ENCODE measurements at places on chromosomes 4 and X.

GRCh38 chrX:82945332-82945731 is 562.8 kb upstream of the POU3F4 start:
- DNase-seq = no peak
- no peak overlapping the region for H3K4me3 ChIP-seq

- H3K27ac ChIP-seq = no peak overlapping the region
- no peaks in the 10 kb centered on the region for H3K36me3 ChIP-seq
- DNase-seq = no peak
- no peaks in the 10 kb centered on the region for H3K27me3 ChIP-seq
Observed at GRCh38 chr4:126859314-126859713, 773.4 kb upstream of the INTU start.

DNA sequence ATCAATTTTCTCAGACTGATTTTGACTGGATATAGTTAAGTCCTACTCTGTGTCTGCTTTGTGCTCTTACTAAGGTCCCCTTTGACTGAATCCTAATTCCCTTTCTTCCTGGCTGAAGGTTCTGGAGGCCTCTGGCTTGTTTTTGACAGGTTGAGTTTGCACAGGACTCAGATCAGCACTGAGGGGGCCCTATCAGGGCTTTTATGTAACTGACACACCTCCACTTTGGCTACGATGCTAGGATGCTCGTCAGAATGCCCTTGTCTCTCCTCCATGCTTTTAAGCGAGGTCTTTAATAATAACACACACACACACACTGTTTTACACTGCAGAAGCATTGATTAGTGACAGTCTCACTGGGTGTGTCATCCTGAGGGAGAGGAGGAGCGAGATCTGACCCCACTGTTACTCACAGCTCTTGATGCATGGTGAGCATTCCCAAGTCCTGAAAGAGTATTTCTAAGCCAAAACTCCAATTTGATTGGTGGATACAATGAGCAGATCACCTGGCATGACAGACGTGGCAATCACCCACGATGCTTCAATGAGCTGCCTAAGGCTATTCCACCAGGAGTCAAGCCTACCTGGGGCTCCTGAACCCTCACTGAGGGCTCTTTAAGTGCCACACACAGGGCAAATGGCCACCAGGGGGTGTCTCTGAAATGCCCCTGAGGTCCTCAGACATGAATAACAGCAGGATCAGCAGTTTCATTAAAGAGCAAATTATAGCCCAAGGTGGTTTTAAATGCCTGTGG is 130.4 kb upstream of the CPEB2 start:
- H3K27me3 ChIP-seq = no peaks in the 10 kb centered on the region
- H3K4me1 ChIP-seq = no peaks in the 10 kb centered on the region
- DNase-seq = no peak
- H3K36me3 ChIP-seq = no peaks in the 10 kb centered on the region
- no peak overlapping the region for H3K27ac ChIP-seq

- no peaks in the 10 kb centered on the region for H3K4me1 ChIP-seq
- no peak overlapping the region for H3K4me3 ChIP-seq
- DNase-seq = no peak
- H3K36me3 ChIP-seq = no peaks in the 10 kb centered on the region
- no peak overlapping the region for H3K27ac ChIP-seq
Observed at GRCh38 chr4:165355900-165356300, 22.9 kb upstream of the CPE start.

GRCh38 chrX:40166582-40166981 is 68.8 kb upstream of the BCOR start:
- no peak overlapping the region for H3K4me3 ChIP-seq
- peak overlapping the region; percentile 96 for H3K27ac ChIP-seq
- H3K36me3 ChIP-seq = no peaks in the 10 kb centered on the region
- H3K4me1 ChIP-seq = peaks cover 43% of the 10 kb centered on the region

DNA sequence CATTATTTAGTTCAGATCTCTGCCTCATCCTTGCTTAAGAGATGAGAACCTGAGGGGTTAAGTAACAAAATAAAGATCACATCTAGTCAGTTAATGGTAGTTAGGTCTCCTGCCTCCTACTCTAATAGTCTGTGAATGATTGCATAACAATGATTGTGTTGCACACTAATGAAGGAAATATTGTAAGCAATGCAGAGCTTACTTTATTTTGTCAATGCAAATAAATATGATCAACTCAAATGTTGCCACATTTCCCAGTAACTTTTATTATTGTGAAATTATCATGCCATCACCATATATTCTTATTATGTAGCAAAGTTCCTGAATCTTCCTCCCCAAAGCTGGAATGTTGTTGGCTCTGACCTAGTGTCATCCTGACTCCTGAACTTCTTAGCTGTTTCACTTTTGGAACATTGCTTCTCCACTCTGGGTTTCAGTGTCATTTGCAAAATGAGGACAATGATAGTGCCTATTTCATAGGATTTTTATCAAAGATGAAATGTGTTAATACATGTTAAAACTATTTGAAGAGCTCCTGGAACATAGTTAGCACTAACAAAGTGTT is 17.0 kb upstream of the GABRA4 start:
- peaks cover 6% of the 10 kb centered on the region for H3K4me1 ChIP-seq
- no peak overlapping the region for H3K27ac ChIP-seq

GRCh38 chr4:133323670-133324069 is 174.6 kb downstream of the PCDH10 start:
- H3K27me3 ChIP-seq = no peaks in the 10 kb centered on the region
- H3K27ac ChIP-seq = no peak overlapping the region
- no peaks in the 10 kb centered on the region for H3K36me3 ChIP-seq
- no peak overlapping the region for H3K4me3 ChIP-seq

GRCh38 chrX:122421434-122422121 is 762.5 kb upstream of the GRIA3 start:
- H3K4me3 ChIP-seq = no peak overlapping the region
- no peaks in the 10 kb centered on the region for H3K36me3 ChIP-seq
- no peak for DNase-seq
- no peak overlapping the region for H3K27ac ChIP-seq
- no peaks in the 10 kb centered on the region for H3K4me1 ChIP-seq
- no peaks in the 10 kb centered on the region for H3K27me3 ChIP-seq

- H3K36me3 ChIP-seq = no peaks in the 10 kb centered on the region
- H3K4me3 ChIP-seq = no peak overlapping the region
- DNase-seq = no peak
- peaks cover 9% of the 10 kb centered on the region for H3K4me1 ChIP-seq
Observed at GRCh38 chr4:173121076-173121561, 47.5 kb upstream of the GALNT7 start.

- H3K4me3 ChIP-seq = peak overlapping the region; percentile 99
- peak overlapping the region; percentile 99 for H3K27ac ChIP-seq
- no peaks in the 10 kb centered on the region for H3K36me3 ChIP-seq
- no peaks in the 10 kb centered on the region for H3K27me3 ChIP-seq
- no peaks in the 10 kb centered on the region for H3K4me1 ChIP-seq
Observed at GRCh38 chr4:55398461-55398860, 2.7 kb downstream of the TMEM165 start.

GRCh38 chr4:165398570-165398969 is 19.8 kb downstream of the CPE start:
- H3K36me3 ChIP-seq = no peaks in the 10 kb centered on the region
- H3K4me3 ChIP-seq = no peak overlapping the region
- no peak for DNase-seq

- H3K36me3 ChIP-seq = no peaks in the 10 kb centered on the region
- no peak overlapping the region for H3K4me3 ChIP-seq
- H3K4me1 ChIP-seq = no peaks in the 10 kb centered on the region
Observed at GRCh38 chr4:132396636-132397035, 752.5 kb upstream of the PCDH10 start.

- DNase-seq = no peak
- no peak overlapping the region for H3K4me3 ChIP-seq
- no peak overlapping the region for H3K27ac ChIP-seq
Observed at GRCh38 chrX:148938348-148938747, 437.9 kb downstream of the AFF2 start.

- no peaks in the 10 kb centered on the region for H3K36me3 ChIP-seq
- no peak within 1 kb of the TSS for H3K4me3 ChIP-seq
- no peak for DNase-seq
- H3K4me1 ChIP-seq = no peaks in the 10 kb centered on the region
- H3K27ac ChIP-seq = no peak within 1 kb of the TSS
- H3K27me3 ChIP-seq = no peaks in the 10 kb centered on the region
Observed at GRCh38 chrX:45200741-45201234, at the start of gene DIPK2B. DIPK2B (minus strand) TSS chrX:45200876; CDS start chrX:45200826, 50 bp downstream.

DNA sequence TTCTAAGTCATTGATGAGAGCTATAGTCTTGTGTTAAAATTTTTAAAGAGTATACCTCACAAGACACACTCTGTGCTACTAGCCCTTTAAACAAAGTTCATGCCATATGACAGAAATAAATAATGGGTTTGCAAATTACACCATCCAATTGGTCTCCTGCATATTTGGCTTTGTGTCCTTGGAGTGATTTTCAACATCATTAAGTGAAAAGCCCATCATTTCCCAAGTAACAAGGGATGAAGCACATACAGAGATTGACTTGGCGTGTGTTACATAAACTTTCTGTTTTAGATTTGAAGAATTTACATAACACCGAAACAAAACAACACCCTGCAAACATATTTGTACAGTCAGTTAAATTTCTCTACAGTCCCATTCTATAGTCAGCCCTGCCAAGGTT is 216.9 kb upstream of the NEIL3 start:
- DNase-seq = no peak
- no peak overlapping the region for H3K4me3 ChIP-seq
- H3K36me3 ChIP-seq = no peaks in the 10 kb centered on the region
- no peaks in the 10 kb centered on the region for H3K4me1 ChIP-seq
- no peaks in the 10 kb centered on the region for H3K27me3 ChIP-seq
- no peak overlapping the region for H3K27ac ChIP-seq

DNA sequence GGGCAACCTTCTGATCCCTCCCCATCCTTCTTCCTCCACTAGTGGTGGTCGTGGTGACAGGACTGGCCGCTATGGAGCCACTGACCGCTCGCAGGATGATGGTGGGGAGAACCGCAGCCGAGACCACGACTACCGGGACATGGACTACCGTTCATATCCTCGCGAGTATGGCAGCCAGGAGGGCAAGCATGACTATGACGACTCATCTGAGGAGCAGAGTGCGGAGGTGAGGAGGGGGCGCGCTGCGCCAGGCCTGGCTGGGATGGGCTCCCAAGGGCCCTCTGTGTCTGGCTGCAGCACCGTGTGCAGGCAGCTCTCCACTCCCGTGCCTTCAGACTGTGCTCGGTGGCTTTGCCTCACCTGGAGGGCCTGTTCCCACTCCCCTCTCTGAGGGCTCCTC is 24.3 kb downstream of the RBM10 start:
- H3K4me1 ChIP-seq = no peaks in the 10 kb centered on the region
- no peak for DNase-seq
- H3K4me3 ChIP-seq = no peak overlapping the region
- H3K27me3 ChIP-seq = no peaks in the 10 kb centered on the region
- H3K27ac ChIP-seq = no peak overlapping the region

GRCh38 chr4:86261636-86262035 is 98.2 kb downstream of the MAPK10 start:
- no peaks in the 10 kb centered on the region for H3K36me3 ChIP-seq
- no peaks in the 10 kb centered on the region for H3K27me3 ChIP-seq
- no peak overlapping the region for H3K27ac ChIP-seq
- no peak overlapping the region for H3K4me3 ChIP-seq
- H3K4me1 ChIP-seq = no peaks in the 10 kb centered on the region
- DNase-seq = no peak

DNA sequence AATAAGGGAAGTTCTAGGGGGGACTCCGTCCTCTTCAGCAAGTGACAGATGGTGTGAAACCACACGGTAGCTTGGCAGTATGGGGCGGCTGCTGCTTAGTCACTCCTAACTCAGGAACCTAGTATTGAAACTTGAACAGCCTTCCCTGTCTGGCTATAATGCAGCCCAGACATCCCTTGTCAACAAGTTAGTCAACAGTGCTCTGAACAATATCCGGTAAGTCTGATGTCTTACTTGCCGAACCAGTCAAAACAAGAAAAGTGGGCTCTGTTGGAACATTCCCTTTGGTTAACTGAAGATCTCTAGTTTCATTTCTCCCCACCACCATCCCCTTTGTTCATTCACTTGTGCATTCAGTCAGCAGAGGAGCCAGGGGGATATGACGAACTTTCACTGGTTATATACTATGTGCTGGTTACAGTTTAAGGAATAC is 18.7 kb upstream of the CXCL13 start:
- H3K4me1 ChIP-seq = no peaks in the 10 kb centered on the region
- DNase-seq = no peak
- no peak overlapping the region for H3K27ac ChIP-seq
- no peaks in the 10 kb centered on the region for H3K36me3 ChIP-seq
- H3K4me3 ChIP-seq = no peak overlapping the region

DNA sequence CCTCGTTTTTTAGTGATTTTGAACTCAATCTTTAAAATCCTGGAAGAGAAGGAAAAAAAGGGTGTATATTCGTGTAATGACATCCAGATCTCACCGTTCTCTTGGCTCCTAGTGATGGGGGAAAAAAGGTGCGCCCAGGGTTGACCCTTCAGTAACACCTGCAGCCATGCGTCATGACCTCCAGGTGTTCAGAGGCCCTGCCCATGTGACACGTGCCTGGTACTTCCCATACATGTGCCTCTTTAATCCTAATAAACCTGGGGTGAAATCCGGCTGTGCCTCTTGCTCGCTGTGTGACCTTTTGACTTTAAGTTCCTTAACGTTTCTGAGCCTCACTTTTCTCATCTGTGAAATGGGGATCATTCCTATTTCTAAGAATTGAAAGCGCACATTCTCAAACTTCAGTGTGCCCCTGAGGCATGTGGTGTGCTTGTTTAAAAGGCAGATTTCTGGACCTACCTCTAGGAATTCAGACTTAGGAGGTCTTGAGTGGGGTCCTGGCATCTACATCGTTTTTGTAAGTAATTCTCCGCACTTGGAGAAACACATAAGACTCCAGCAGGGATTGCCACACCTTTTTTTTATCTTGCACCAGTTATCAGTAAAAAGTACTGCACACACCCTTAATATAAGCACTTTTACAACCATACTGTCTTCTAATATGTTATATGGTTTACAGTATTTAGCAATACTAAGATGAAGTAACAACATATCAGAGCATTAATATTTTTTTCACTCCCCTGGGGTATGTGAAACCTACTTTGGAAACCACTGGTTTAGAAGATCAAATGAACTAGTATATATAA is 90.1 kb downstream of the RELL1 start:
- H3K4me3 ChIP-seq = no peak overlapping the region
- no peak overlapping the region for H3K27ac ChIP-seq
- no peaks in the 10 kb centered on the region for H3K4me1 ChIP-seq
- no peaks in the 10 kb centered on the region for H3K36me3 ChIP-seq
- H3K27me3 ChIP-seq = no peaks in the 10 kb centered on the region

GRCh38 chr4:140256335-140256734 is 102.4 kb upstream of the MAML3 start:
- H3K4me3 ChIP-seq = no peak overlapping the region
- H3K27ac ChIP-seq = no peak overlapping the region
- H3K36me3 ChIP-seq = no peaks in the 10 kb centered on the region
- H3K4me1 ChIP-seq = peaks cover 20% of the 10 kb centered on the region

GRCh38 chrX:154040863-154041262 is 21.2 kb upstream of the IRAK1 start:
- no peaks in the 10 kb centered on the region for H3K36me3 ChIP-seq
- no peaks in the 10 kb centered on the region for H3K27me3 ChIP-seq
- no peak overlapping the region for H3K4me3 ChIP-seq
- H3K4me1 ChIP-seq = no peaks in the 10 kb centered on the region
- no peak overlapping the region for H3K27ac ChIP-seq
- no peak for DNase-seq
